Stomach (tissue), 19 donors: ENCODE measurements at places on chromosomes 1 and 21.

GRCh38 chr1:5370311-5370710, 621.9 kb downstream of the NPHP4 start:
- no peak for DNase-seq

DNA sequence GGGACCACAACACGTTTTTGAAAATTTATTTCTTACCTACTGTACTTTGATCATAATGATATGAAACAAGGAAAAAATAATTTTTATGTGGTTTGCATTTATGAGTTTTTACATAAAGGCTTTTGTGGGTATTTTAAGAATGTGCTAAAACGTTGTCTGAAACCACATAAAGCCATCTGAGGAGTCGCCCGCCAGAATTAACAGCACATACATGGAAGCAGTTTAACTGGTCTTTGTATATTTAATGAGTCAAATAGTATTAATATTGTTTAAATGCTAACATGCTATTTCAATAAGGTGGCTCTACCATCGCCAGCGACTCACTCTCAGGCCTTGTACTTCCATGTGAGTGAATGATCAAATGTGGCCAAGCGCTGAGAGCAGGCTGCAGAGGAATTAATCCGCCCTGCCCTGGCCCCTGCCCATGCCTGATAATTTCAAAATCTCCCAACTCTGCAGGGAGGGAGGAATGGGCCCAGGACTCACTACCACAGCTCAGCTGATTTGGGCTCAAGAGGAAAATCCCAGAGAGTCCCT, 49.6 kb downstream of the SLC66A1 start:
- DNase-seq = no peak

DNA sequence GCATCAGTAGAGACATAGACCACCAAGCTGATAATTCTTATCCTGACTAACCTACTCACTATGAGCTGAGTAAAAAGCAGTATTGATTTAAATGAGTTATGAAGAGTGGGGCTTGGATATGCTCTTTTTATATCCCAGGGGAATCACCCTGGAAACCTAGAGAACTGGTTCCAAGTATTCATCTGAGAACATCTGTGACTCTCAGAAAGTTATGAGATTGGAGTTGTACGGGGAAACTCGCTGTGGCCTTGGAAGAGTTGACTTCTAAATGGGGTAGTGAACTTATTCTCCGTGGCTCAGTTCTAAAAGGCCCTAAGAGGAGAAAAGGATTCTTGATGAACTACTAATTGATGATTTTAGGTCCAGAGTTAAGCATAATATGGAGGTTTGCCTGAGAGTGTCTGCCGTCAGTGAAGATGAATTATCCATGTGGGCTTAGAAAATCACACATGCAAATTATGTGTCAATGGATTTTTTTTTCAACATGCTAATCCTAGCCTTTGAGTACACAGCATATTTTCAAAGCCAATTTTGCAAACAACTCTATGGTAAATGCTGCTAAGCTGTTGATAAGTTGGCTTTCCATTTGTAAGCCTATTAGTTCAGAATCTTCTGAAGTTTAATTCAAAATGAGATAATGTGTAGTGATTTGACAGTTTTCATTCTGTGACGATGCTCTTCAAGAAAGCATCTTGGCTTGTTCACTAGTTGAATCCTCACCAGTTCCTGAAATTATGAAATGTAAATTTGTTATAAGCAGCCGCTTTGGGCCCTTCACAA, 122.7 kb downstream of the FGGY start:
- DNase-seq = no peak

- DNase-seq = peak; percentile 70
Measured at GRCh38 chr1:25780318-25781129, 19.5 kb upstream of the SELENON start.

DNA sequence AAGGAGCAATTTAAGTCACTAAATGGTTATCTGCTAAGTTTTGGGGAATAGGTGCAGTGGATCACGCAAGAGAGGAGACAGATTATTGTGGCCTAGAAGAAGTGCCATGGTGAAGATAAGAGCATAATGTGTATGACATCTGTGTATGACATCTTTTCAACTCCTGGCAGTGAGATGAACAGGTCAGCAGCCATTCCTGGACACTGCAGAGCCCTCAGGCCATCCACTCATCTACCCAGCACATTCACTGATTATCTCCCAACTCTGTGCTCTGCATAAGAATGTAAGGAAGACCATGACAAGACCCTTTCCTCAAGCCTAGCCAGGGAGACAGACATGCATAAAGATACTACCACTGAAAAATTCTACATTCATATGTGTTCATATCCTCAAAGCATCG, 73.7 kb downstream of the DDR2 start:
- no peak for DNase-seq

DNA sequence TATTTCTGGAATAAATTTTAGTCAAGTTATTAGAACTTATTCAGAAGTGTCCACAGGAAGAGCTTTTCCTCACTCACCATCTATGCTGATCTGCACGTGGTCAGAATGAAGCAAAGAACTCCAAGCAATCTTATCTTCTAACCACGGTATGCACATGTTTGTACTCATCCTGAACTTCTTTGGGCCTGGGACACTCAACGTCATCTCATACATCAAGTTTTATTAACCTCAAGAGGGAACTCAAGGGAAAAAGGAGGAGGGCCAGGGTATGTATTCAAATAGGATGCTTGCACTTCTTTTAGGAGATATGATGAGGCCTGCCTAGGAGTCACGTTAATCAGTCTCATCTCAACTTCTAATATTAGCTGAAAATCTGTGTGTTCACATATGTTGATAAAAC, 142.5 kb downstream of the C1orf94 start:
- no peak for DNase-seq

- peak; percentile 27 for DNase-seq
Measured at GRCh38 chr1:155648207-155649147, 38.5 kb downstream of the MSTO1 start.

DNA sequence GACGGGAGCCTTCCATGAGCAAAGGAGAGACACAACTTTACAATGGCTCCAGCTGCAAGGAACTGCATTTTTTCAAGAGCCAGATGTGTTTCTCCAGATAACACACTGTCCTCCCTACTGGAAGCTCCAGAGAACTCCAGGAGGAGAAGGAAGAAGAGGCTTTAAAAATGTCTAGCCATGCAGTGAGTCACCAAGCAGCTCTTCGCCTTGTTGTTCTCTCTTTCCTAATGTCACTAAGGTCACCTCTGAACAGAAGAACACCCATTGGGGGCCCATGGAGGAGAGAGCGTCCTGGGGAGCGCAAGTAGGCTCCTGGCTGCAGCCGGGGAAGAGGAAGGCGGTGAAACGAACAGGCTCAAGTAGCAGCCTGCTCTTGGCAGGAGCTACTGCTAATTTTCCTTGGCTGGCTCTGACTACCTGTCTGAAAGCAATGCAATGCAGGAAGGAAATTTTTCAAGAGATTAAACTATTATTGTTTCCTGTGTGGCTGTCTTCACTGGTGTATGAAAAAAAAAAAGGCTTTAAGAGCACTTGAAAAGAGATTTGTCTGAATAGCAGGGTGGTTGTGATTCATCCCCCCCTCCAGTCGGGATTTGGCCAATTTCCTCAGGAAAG, 321.9 kb downstream of the SETD4 start:
- DNase-seq = no peak

- DNase-seq = no peak
Measured at GRCh38 chr1:84330125-84330984, 28.8 kb downstream of the SAMD13 start.

DNA sequence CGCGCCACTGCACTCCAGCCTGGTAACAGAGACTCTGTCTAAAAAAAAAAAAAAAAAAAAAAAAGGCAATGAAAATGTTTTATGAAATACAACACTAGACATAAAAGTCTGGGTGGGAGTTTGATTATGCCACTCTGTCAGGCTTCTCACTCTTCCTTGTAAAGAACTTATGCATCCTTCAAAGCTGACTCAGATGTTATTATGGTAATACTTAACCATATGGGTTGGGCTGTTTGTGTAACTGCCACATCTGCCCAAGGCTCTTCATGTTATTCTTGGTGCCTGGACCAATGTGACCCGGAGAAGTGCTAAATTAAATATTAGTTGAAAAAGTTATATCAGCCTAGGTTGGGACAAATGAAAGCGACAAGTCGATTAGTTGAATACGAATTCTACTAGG, 23.8 kb downstream of the FAM89A start:
- DNase-seq = no peak

- no peak for DNase-seq
Measured at GRCh38 chr21:46100906-46101305, 3.0 kb downstream of the COL6A2 start.

DNA sequence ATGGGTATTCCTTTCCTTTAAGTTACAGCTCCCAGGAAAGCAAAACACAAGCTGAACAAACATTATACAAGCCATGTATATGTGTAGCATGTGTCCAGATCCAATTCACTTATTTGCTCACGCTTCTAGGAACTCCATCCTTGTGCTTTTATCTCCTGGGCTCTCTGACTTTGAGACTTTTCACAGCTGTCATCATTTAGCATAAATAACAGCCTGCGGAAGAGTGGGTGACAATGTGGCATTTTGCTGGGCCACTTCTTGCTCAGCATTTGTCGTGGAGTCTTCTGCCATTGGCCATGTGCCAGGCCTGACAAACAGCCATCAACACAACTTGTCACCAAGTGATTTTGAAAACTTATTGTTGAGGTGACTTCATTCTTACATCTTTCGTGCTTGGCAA, 164.3 kb downstream of the KIF26B start:
- DNase-seq = no peak

- DNase-seq = peak; percentile 59
Measured at GRCh38 chr1:183590244-183591191, at the start of gene NCF2. TSS of gene NCF2 (minus strand) at chr1:183590459. CDS start at chr1:183590329, 130 bp downstream.

DNA sequence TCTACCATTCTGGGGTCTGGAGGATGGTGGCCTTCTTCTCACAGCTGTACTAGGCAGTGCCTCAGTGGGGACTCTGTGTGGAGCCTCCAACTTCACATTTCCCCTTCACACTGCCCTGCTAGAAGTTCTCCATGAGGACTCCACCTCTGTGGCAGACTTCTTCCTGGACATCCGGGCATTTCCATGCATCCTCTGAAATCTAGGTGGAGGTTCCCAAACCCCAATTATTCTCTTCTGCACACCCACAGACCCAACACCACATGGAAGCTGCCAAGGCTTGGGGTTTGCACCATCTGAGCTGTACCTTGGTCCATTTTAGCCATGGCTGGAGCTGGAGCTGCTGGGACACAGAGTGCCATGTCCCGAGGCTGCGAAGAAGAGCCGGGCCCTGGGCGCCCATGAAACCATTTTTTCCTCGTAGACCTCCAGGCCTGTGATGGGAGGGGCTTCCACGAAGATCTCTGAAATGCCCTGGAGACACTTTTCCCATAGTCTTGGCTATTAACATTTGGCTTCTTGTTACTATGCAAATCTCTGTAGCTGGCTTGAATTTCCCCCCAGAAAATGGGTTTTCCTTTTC, 170.5 kb downstream of the FOXD2 start:
- DNase-seq = no peak

- DNase-seq = no peak
Measured at GRCh38 chr1:16046842-16047241, 3.3 kb downstream of the CLCNKB start.

DNA sequence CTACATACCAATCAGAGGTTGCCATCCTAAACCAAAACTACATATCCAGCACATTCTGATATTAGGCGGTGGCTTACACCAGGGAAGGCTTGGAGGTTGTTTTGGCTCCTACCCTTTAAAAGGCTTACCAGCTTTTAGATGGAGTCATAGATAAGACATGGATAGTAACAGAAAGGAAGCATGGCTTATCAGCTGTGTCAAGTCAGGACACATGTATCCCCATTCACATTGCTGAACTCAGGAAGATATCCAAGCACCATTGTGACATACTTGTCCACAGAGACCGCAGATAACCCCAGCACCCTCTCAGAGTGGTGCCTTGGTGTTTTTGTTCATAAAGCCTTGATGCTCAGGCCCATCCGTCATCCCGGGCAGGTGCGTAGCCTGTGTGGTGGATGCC, 39.7 kb downstream of the ADARB1 start:
- DNase-seq = no peak

- peak; percentile 67 for DNase-seq
Measured at GRCh38 chr1:244353551-244354091, 98.1 kb downstream of the ADSS2 start.

GRCh38 chr1:212952641-212952976, 2.3 kb downstream of the VASH2 start:
- no peak for DNase-seq

GRCh38 chr1:16208270-16208987, 4.0 kb downstream of the ARHGEF19 start:
- DNase-seq = no peak

- no peak for DNase-seq
Measured at GRCh38 chr1:63012339-63012738, 228.4 kb downstream of the ATG4C start.

GRCh38 chr1:15493869-15494390, 18.0 kb downstream of the CELA2B start:
- no peak for DNase-seq

- no peak for DNase-seq
Measured at GRCh38 chr1:72535470-72535869, 253.1 kb upstream of the NEGR1 start.

DNA sequence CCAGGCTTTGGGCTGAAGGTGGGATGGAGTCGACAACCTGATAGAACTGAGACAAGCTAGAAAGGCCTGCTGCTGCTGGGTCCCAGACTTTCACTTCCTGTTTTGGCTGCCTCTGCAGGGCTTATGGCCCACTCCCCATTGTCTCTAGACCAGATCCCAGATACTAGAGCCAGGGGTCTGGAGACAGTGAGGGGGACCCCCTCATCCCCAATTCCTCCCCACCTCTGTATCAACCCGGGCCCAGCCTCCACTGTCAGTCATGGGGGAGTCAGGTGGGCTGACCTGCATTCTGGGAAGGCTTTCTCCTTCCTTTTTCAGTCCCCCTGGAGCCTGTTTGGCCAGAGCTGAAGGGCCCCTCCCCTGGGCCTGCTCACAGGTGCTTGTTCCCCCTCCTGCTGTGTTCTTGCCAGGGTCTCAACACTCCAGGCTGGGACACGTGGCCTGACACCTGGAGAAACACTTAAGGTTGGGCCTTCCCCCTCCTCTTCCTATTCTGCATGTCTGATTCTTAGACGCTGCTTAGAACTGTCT, 18.0 kb upstream of the ETV3L start:
- peak; percentile 15 for DNase-seq

DNA sequence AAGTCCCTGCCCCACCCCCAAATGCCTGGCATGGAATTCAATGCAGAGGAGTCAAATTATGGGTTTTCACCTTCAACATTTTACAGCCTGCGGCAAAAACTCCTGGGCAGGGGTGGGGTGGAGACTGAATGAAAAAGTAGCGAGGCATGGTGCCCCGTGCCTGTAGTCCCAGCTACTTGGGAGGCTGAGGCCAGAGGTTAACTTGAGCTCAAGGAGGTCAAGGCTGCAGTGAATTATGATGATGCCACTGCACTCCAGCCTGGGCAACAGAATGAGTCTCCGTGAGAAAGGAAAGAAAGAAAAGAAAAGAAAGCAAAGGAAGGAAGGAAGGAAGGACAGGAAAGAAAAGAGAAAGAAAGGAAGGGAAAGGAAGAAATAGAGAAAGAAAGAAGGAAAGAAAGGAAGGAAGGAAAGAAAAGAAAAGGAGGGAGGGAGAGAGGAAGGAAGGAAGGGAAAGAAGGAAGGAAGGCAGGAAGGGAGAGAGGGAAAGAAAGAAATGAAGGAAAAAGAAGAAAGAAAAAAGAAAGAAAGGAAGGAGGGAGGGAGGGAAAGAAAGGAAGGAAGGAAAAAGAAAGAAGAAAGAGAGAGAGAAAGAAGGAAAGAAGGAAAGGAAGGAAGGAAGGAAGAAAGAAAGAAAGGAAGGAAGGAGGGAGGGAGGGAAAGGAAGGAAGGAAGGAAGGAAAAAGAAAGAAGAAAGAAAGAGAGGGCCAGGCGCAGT, 11.1 kb downstream of the LEMD1 start:
- DNase-seq = no peak
